T47D (cell line): ENCODE measurements at places on chromosomes 7 and 10.

DNA sequence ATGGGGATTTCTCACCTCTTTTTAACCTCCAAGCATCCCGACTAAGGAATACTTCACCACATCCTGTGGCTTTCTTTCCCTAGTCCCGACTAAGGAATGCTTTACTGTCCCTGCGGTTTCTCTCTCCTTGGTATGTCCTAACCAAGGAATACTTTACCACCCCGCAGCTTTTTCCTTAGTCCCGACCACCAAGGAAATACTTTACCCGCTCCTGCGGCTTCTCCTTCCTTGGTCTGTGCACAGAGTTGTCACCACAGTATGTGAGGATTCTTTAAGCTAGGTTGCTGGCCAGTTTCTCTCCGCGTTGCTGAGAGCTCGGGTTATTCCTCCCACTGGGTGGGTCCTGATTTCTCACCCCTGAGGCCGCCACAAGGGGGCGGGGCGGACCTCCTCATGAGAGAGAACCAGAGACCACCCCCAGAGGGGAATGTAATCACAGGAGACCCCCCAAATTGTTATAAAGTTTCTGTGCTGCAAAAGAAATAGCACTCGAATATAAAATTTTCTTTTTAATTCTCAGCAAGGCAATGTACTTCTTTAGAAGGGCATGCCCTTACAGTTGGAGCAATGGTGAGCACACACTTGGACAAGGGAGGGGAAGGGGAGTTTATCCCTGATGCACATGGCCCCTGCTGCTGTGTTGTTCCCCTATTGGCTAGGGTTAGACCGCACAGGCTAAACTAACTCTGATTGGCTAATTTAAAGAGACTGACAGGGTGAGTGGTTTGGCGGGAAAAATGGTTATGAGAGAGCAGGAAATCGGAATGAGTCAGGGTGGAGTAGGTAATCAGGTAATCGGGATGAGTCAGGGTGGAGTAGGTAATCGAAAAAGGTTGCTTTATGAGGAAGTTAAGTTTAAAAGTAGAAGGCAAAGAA lies 12.8 kb downstream of the SUGCT start:
- DNase-seq = peak; percentile 10

GRCh38 chr7:138029941-138030340 lies 28.1 kb upstream of the CREB3L2 start:
- no peak for DNase-seq

DNA sequence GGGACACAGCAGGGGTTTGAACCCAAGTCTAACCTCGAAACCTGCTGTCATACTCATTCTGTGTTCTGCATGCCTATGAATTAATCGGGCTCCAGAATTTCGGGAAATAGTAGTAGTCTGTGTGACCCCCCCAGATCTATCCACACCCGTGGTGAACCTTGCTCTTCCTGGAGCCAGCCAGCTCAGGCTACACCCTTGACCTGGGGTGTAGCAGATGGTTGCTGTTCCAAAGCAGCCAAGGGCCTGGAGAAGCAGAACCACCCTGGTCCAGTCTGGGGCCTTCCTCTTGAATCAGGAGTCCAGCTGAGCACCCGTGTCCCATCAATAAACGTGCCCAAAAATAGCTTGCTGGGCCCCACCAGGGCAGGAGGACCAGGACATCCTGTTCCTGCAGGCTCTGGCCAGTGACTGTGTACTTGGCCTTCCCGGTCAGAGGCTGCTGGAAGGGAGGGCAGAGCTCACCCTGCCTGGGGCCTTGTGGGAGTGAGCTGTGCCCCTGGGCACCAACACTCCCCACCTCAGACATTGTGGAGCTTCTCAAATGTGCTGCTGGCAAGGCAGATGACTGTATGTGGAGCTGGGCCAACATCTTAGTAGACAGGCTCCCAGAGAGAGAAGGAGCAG lies 101.2 kb upstream of the ZNF716 start:
- DNase-seq = no peak

- no peak for DNase-seq
Observed at GRCh38 chr7:96236198-96237039, 85.5 kb downstream of the SLC25A13 start.

- DNase-seq = no peak
Observed at GRCh38 chr7:33781796-33782195, 123.5 kb upstream of the BMPER start.

DNA sequence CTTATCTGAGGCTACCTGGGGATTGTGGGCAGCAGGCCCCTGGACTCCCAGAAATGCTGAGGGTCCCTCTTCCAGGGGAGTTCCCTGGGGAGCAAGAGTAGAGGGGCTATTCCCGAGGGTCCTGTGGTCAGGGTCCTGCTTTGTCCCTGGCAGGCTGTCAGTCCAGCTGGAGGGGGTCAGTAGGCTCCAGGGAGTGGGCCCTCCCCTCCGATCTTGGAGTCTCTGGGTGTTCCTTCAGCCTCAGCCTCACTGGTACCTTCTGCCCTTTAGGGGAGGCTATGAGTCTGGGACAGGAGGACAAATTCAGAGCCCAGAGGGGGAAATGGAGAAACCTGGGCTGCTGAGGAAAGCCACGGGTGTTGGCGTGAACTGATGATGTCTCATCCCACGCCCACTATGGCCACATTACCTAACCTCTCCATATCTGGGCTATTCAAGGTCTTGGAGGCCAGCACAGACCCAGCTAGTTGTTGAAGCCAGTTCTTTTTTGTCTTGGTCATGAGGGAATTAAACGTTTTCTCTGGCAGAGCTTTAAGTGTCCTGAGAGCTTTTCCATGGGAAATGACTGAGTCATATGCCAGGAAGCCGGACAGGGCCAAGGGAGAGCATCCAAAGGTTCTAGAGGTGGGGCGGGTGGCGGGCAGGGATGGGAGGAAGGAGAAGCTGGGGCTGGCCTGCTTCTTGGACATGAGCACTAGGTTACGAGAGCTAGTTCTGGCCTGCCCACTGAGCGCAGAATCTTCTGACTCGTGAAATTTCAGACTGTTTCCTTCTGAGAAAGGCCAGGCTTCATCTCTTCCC lies 6.2 kb downstream of the CALHM2 start:
- DNase-seq = no peak

DNA sequence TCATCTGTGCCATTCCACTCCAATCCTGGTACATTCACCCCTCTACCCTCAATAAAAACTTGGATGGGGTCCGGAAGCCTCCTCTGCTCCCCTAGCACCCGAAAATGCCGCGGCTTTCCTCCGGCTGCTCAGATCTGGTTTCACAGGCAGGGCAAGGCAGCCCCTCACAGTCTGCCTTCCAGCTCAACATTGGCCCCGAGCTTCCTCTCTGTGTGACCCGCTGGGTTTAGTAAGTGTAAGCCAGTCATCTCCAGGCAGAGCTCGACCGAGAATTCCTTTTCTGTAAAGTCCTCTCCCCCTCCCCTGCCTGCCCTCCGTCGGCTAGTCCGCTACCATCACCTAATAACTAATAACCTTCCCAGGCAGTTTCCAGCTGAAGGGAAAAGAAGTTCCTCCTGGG lies 3.4 kb downstream of the INHBA start:
- no peak for DNase-seq

GRCh38 chr7:532379-533143 lies 12.9 kb upstream of the PDGFA start:
- DNase-seq = no peak

DNA sequence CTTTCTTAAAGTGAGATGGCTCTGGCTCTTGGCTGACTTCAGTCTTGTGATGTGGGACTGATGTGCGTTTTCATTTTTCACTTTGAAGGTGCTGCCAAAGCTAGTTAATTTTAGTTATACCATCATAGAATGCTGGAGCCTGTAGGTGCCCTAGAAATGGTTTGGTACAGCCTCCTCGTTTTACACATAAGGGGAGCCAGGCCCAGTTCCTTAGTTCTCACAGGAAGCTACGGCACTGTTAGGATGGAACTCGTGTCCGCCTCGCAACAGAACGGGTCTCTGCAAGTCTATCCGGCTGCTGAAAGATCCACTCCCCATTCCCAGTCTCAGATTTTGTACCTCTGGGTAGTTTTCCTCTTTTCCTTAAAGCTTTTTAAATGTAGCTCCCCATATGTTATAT lies 173.2 kb upstream of the PRPS1L1 start:
- no peak for DNase-seq

GRCh38 chr7:32846630-32847225 lies 44.8 kb downstream of the KBTBD2 start:
- DNase-seq = no peak

DNA sequence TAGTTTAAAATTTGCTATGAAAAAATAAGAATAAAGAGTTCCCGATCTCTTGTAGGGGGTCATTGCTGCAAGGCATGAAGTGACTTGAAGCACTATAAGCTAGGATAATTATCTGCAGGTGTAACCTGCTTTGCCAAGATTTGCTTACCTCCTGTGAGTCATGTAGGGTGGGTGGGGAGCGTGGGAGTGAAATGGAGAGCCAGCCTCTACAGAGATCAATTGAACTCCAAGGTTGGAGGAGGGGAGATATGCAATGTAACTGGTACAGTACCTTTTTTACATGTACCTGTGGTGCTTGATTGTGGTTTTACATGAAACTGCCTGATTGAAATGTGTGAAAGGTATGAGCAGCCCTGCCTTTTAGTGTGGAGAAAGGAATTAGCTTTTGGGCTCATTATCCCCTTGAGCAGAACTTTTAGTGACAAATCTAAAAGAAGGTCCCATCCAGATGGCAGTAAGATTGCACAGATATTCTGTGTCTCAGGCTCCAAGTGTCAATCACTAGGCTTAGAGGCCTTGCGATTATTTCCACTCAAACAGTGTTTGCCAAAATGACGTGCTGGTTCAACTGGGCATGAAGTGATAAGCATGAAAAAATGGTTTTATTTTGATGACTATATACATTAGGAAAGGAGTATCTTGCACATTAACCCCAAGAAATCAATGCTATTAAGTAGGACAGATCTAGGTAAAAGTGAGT lies 138.6 kb upstream of the GRB10 start:
- DNase-seq = no peak

GRCh38 chr7:109842386-109842785 lies 1248.5 kb upstream of the LRRN3 start:
- DNase-seq = no peak
